Activated naive CD8-positive, alpha-beta T cell treated with anti-CD3 and anti-CD28 coated beads for 36 hours (primary cell): ENCODE measurements at places on chromosomes 11 and 22.

DNA sequence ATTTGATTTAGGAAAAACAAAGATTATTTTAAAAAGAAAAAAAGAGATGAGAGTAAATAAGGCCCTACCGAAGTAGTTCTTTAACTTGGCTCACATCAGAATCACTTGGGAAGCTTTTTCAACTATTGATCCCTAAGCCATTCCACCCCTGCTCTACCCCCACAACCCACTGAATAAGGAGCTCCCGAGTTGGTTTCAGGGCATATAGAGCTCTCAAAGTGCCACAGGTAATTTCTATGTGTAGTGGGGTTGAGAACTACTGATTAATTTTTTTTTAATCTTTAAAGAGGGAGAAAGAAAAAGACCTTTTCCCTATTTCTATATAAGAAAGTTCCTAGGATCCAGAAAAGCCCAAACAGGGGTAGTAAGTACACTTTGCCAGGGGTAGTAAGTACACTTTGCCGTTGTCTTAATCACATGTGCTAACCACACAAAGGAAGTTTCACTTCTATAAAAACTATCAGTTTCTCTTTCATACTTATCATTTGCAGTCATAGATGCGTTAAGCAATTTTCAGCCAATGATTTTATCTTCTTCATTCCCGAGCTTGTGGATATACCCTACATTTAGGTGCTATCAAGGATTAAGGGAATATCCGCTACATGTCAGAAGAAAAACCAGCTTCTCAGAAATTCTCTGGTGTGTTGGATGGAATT lies 108.4 kb upstream of the ZC3H12C start:
- H3K4me3 ChIP-seq = no peak overlapping the region
- H3K27ac ChIP-seq = no peak overlapping the region
- H3K27me3 ChIP-seq = peaks cover 3% of the 10 kb centered on the region
- H3K4me1 ChIP-seq = peaks cover 2% of the 10 kb centered on the region
- no peak for DNase-seq

DNA sequence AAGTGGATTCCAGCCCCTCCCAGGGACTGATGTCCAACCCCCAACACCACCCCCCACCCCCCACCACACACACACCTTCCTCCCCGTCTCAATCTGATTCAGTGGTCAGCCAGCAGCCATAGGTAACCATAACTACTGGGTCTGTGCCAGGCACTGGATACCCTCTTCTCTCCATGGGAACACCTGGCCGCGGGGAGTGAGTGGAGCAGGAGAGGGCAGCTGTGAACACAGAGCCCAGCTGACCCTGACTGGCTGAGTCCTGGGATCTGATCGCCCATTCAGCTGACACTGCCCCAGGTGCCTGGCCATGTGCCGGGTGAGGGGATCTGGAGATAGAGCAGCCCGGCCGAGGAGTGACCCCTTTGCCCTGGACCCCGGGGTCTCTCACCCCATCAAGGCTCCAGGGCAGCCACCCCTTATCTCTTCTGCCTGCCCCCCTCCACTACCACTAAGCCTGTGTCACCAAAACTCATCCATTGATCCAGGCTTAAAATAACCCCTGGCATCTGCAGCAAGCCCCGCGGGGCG lies 2.6 kb upstream of the SHISA8 start:
- no peak overlapping the region for H3K4me3 ChIP-seq
- peaks cover 28% of the 10 kb centered on the region for H3K4me1 ChIP-seq
- no peak overlapping the region for H3K27ac ChIP-seq

DNA sequence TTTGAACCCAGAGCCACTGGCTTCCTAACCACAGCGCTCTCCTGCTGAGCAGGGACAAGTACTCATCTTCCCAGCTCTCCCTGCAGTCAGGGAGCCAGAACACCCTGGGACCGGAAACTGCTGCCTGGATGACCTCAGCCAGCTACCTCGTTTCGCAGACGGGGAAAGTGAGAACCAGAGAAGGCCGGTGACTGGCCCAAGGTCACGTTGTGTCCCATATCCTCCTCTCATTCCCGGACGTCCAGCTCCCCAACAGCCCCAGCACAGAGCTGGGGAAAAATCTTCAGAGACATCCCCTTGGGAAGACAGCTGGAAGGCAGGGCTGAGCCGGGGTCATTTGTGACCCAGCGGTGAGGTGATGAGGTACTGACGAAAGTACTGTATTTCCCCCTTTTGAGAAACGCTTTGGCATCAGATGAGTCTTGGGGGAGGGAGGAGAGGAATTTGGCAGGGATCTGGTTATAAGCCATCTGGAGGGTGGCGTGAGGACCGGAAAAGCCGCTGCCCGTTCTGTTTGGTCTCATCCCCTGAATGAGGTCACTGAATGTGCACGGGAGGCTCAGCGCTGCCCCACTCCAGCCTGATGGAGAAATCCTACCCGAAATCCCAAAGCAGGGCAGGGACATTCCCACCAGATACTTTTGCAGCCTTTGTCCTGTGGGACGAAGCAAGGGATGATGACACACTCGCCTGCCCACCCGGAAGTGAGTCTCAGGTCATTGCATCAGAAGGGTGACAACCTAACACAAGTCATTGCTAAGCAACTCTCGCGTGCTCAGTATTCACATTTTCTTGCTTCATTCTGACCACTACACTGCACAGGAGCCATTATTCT lies 41.1 kb downstream of the LIF start:
- no peaks in the 10 kb centered on the region for H3K27me3 ChIP-seq
- no peak overlapping the region for H3K4me3 ChIP-seq
- DNase-seq = no peak
- no peaks in the 10 kb centered on the region for H3K36me3 ChIP-seq
- no peak overlapping the region for H3K27ac ChIP-seq

DNA sequence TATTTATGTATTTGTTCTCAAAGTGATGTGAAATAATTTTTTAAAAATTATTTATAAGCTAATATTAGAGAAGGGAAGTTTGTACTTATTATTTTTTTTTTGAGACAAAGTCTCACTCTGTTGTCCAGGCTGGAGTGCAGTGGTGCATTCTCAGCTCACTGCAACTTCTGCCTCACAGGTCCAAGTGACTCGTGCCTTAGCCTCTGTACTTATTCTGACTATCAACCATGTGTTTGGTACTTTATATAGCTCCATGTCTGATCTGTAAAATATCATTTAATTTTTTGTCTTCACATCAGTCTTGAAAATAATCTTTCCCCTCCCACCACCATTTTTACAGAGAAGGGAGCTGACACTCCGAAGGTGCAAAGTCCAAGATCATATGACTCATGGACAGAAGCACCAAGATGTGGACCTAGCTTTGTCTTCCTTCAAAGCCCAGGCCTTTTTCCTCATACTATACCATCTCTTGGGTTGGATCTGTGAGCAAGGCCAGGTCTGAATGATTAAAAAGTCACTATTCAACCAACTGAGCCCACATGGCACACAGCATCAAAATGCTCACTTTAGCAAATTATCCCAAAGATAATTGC lies 32.4 kb upstream of the EED start:
- peaks cover 18% of the 10 kb centered on the region for H3K36me3 ChIP-seq
- no peak overlapping the region for H3K27ac ChIP-seq
- no peak for DNase-seq
- peaks cover 45% of the 10 kb centered on the region for H3K4me1 ChIP-seq
- no peak overlapping the region for H3K4me3 ChIP-seq
- no peaks in the 10 kb centered on the region for H3K27me3 ChIP-seq

- no peak overlapping the region for H3K27ac ChIP-seq
- H3K4me3 ChIP-seq = no peak overlapping the region
- H3K36me3 ChIP-seq = no peaks in the 10 kb centered on the region
These were observed 41.1 kb downstream of the OSBPL5 start for GRCh38 chr11:3123761-3124733.

DNA sequence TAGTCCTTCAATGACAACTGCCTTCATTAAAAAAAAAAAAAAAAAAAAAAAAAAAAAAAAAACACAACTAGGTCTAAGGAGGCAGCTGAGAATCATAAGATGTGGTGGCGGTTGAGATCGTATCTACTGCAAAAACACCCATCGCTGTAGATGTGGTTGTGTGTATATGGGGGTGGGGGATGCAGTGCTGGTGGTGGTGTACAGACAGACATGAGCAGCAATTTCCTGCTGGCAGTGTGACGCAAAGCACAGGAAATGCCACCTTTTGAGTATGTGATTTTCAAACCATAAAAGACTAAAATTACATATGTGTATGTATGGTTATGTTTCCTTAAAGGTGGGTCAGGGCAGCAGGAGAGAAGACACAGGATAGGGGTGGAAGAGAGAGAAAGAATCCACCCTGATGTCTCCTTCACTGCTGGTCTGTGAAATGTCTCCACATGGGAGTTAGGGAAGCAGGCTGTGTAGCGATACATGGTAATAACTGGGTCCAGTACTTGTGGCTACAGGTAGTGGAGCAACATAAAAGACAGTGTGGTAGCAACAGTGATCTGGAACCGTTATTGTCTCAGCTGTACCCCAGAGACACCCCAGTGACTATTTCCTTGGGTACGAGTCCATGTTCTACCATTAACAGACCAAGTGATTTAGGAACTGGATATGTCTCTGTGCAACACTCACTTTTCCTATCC lies 57.9 kb downstream of the SYTL2 start:
- peak overlapping the region; percentile 72 for H3K4me3 ChIP-seq
- no peaks in the 10 kb centered on the region for H3K27me3 ChIP-seq
- DNase-seq = peak; percentile 83
- H3K4me1 ChIP-seq = peaks cover 90% of the 10 kb centered on the region
- H3K27ac ChIP-seq = peak overlapping the region; percentile 92

- no peaks in the 10 kb centered on the region for H3K36me3 ChIP-seq
- no peak overlapping the region for H3K27ac ChIP-seq
- DNase-seq = no peak
- H3K4me3 ChIP-seq = no peak overlapping the region
- H3K4me1 ChIP-seq = peaks cover 16% of the 10 kb centered on the region
These were observed 85.5 kb downstream of the APIP start for GRCh38 chr11:34830648-34831047.

GRCh38 chr22:30386960-30387827 lies at the start of gene RNF215:
Gene RNF215 (minus strand): TSS chr22:30387411. CDS start chr22:30387313, 98 bp downstream.
- H3K4me1 ChIP-seq = peaks cover 15% of the 10 kb centered on the region
- peak; percentile 87 for DNase-seq
- H3K27ac ChIP-seq = peak within 1 kb of the TSS; percentile 49
- H3K4me3 ChIP-seq = peak within 1 kb of the TSS; percentile 81
- no peaks in the 10 kb centered on the region for H3K27me3 ChIP-seq

- H3K4me3 ChIP-seq = no peak overlapping the region
- H3K27ac ChIP-seq = no peak overlapping the region
- no peaks in the 10 kb centered on the region for H3K4me1 ChIP-seq
- no peak for DNase-seq
- peaks cover 3% of the 10 kb centered on the region for H3K36me3 ChIP-seq
These were observed 311.6 kb downstream of the MIAT start for GRCh38 chr22:26968859-26969523.
